NCI-H1694 treated with DMSO at 0.1 percent for 48 hours (cell line): ENCODE measurements at places on chromosomes 3 and 15.

- DNase-seq = no peak
Measured at GRCh38 chr3:100761951-100762350, 52.7 kb downstream of the TFG start.

- DNase-seq = no peak
Measured at GRCh38 chr15:85793641-85794597, 806 bp downstream of the KLHL25 start.

DNA sequence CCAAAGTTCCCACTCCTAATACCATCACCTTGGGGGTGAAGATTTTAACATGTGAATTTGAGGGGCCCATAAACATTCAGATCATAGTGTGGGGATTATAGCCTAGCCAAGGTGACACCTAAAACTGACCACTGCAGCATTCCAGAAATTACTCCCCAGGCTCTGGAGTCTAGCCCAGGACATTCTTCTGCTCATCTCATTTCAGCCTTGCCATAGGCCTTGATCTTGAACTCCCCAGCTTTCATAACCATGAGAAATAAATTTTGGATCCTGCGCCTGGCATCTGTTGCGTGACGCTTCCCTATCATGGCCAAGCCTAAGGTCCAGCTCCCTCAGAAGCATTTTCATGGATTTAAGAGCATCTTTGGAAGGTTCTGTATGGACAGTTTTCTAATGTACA is 502.9 kb upstream of the THBS1 start:
- DNase-seq = no peak

DNA sequence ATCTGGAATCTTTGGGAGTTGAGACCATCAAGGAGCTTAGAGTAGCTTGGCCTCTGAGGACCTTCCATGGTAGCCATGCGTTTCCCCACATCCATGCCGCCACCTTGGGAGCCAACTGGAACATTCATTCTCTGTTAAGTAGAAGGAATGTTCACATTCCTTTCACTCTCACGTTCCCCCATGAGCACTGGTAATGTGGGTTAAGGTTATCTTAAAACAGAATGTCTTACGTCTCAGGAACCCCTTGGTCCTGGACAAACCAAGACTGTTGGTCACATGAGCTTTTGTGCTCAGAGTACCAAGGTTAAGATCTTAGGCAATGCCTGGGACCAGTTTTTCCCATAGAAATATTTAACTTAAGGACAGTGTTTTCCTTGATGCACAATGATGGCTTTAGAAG is 211.7 kb upstream of the UBE2E1 start:
- no peak for DNase-seq
